ENCODE measurements at places on chromosomes 1 and 21.

GRCh38 chr1:34479731-34480130 is 275.1 kb upstream of the GJB5 start:
- no peak for DNase-seq

DNA sequence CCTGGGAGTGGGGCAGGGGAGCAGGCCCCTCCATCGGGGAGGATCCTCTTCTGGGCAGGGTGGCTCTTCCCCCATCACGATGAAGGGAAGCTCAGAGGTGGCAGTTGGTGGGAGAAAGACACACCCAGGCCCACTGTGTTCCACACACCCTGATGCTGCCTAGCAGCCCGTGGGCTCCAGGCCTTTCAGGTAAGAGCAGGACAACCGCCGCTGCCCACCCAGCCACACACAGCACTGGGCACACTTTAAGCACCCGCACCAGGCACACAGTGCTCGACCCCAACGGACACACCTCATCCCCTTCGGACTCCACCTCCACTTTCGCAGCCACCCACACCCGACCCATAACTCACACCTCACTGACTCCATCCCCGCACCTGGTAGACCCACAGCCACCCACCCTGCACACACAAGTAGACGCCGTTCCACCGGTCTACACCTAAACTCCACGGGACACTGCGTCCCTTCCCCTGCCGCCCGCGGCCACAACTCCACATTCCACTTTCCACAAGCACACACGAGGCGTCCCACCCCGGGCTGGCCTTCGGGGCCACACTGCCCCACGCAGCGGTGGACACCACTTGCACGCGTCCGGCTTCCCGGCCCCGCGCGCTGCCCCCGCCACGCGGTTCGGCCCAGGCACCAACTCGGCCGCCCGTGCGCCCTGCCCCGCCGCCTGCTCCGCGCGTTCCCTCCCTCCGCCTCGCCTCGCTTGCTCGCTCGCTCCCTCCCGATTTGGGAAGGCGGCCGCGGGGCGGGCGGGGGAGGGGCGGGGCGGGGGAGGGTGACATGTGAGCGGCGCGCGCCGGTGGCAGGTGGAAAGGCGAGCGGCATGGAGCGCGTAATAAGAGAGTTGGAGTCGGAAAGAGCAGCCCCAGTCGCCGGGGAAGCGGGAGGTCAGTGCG is at the start of gene KCNQ4:
Gene KCNQ4 (plus strand): TSS at position 787 of the 905 bp plus-strand sequence. CDS start 307 bp downstream, outside the sequence.
- DNase-seq, result peak; percentile 78

GRCh38 chr1:184622136-184622823 is 132.4 kb downstream of the EDEM3 start:
- DNase-seq, result no peak

DNA sequence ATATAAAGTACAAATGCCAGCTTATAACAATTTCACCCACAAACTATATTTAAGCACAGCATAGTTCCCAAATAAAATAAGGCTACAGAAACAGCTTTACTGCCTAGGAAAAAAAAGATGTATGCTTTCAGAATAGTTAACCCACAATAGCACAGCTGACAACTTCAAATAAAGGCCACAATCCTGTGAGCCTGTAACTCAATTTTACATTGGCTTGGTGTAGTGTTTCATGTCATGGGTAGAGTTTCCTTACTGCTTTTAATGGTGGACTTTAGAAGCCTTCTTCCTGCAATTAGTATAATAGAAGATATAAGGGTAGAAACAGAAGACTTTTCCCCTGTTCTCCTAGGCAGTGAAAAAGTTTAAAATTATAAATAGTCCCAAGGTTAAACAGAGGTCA is 44.3 kb upstream of the ZC3H11B start:
- DNase-seq, result no peak

DNA sequence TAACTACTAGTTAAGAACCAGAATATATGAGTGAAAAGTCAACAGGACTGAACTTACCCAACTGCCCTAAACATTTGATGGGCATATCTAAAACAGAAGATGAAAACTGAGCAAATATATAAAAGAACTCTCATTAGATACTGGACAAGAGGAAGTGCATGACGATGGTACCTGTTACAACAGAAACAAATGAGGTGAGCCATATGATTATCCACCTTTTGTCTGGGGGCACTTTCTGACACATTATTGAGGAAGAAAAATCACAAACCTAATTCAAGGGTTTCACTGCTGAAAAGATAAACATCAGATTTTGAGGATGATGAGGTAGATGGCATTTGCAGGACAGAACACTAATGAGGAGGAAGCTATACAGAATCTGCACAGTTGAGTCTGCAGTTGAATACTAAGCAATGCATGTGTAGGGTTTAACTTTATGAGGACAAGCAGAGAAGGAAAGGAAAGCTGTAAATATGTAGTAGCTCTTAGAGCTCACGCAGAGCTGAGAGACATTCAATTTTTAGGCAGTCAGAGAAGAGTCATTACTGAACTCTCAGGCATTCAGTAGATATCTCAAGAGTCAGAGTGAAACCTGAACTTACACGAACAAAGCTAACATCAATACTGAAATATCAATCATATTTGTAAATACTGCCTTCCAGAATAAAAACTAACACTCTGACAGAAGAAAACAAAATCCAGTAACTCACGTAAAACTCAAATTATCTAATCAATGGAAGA is 262.1 kb downstream of the AKT3 start:
- no peak for DNase-seq

- no peak for DNase-seq
Measured at GRCh38 chr1:92464588-92465255, 22.0 kb downstream of the GFI1 start.

DNA sequence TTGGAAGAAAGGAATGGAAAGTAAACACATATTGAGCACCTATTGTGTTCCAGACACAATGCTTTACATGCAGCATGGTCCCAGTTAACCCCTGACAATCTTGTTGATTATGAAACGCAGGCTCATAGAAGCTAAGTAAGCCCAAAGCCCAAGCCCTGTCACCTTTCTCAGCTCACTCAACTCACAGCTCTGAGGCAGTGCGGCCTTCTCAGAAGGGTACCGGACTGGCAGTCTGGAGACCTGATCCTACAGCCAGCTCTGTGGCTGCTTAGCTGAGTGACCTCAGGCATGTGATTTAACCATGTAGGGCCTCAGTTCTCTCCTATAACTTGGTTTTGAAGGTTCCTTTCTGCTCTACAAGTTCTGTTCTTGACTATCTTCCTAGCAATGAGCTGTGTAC is 464 bp upstream of the RNASEL start:
- no peak for DNase-seq

- DNase-seq, result no peak
Measured at GRCh38 chr1:198174297-198174696, 17.5 kb downstream of the NEK7 start.

GRCh38 chr1:108646648-108647269 is 14.1 kb downstream of the HENMT1 start:
- no peak for DNase-seq

Measured in islet precursor cell (in vitro differentiated cells).